ENCODE measurements at places on chromosomes 6 and 20.

GRCh38 chr20:36684747-36685146 is 38.8 kb upstream of the SLA2 start:
- no peak for DNase-seq

DNA sequence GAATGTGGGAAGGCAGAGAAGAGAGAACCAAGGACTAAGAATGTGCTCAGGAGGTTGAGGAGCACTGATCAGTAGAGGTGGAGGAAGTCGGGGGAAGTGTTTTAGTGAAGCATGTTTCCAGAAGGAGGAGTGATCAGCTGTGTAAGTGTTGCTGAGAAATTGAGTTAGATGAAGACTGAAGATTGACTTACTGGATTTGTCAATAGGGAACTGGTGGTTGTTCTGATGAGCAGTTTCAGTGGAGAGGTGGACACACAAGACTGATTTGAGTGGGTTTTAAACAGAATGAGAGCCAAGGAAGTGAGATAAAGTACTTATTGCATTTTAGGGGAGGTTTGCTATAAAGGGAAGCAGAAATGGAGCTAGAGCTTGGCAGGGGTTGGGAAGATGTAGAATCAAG is 182.6 kb downstream of the CDKAL1 start:
- DNase-seq, result no peak

DNA sequence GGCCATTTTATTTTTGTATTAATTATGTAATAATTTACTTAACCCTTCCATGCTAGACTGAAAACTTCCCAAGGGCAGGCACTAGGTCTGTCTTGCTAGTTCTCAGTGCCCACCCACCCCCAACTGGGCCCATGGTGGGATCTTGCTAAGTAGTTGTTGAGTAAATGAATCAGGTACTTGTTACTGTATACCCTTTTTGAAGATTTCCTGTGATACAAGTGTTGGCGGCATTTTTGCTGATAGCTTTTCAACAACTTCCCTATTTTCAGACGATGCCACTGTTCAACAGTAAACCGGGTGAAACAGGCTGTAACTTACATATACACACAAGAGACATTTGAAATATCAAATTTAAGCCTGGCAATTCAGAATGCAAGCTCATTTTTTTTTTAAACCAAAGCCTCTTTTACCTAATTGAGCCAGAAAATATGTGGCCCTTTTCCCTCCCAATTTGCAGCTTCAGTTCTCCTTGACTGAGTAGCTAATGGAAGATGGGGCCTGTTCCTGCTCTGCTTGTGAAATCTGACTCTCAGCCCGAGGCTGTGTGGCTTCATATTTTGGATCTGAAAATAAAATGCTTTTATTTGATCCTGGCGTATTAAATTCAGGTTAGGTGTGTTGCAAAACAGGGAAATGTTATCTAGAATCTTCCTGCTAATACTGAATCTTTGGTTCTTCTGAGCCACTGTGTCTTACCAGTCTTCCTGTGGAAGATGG is 288.3 kb downstream of the NRN1 start:
- DNase-seq, result no peak

DNA sequence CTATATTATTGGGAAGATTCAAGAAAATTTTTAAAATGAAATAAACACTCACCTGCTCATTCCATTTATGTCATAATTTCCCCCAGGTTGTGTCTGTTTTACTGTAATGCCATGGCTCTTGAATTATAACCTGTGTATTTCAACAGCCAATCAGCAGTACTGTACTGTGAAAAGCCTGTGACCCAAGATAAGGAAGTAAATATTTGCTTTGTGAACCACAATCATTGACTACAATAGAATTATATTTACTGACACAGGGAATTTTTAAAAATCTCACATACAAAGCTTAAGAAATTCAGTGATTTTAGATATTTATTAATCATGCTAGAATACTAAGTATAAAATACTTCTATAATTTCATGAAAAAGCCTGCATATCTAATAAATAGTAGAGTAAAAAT is 6.0 kb downstream of the RGS17 start:
- DNase-seq, result no peak

DNA sequence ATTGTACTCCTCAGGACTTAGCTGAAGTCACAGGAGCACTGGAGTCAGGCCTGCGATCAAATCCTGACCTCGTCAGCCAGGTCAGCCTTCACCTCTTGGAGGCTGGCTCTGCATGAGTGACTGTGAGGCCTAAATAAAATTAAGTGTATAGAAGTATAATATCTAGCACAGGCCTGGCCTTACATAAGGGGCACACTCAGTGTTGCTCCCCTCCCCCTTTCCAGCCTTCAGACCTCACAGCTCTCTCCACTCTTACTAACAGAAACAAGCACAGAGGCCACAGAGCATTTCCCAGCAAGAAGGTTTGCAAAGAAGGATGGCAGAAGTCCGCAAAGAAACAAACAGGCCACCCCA is 84.8 kb downstream of the TRERF1 start:
- no peak for DNase-seq

DNA sequence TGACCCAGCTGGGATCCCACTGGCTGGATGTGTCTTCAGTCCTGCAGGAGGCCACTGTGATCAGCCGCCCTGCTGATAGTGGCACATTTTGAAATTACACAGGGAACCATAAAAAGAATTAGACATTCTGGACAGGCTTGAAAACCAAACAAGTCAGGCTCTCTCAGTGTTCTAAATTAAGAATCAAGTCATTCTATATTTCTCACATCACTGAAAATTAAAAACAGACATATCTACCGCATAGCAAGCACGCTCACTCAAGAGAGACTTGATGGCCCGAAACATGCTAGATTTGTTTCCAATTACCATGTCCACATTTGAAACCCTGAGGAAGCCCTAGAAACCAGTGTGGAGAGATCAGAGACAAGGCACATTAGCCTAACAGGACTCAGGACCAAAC is 57.7 kb downstream of the NFATC2 start:
- no peak for DNase-seq

DNA sequence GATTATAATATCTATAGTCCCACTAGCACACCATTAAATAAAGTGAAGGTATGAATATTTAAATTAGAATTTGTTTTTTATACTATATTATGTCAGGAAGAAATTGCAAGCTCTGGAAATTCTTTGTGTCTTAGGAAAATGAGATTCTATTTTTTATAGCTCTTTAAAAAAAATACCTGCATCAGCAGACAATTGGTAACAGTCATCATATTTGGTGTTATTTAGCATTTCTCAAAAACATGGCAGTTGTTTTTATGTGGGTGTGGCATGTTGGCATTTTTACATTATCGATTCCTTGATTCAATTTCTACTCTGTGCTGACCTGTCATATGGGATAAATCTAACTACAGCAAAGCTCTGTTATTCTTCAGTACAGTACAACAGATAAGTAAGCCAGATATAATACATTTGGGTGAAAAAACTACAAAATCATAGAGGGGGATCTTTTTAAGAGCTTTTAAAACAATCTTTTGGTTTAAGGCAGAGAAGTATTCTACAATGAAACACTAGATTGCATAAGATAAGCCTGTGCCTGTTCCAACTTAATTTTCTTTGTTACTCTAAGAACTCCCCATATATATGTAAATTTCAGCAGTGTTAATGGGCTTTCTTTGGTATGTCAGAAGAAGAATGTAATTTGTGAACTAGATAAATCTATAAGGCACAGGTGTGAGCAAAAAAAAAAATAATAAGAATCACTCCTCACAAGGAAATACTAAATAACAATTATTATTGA is 71.5 kb downstream of the LAMA2 start:
- DNase-seq, result no peak

- DNase-seq, result no peak
These were observed 13.7 kb downstream of the RIPK1 start for GRCh38 chr6:3081960-3082359.

GRCh38 chr6:6564154-6564553 is 24.4 kb upstream of the LY86 start:
- DNase-seq, result no peak

GRCh38 chr6:5398530-5398929 is 137.2 kb downstream of the FARS2 start:
- DNase-seq, result peak; percentile 34

DNA sequence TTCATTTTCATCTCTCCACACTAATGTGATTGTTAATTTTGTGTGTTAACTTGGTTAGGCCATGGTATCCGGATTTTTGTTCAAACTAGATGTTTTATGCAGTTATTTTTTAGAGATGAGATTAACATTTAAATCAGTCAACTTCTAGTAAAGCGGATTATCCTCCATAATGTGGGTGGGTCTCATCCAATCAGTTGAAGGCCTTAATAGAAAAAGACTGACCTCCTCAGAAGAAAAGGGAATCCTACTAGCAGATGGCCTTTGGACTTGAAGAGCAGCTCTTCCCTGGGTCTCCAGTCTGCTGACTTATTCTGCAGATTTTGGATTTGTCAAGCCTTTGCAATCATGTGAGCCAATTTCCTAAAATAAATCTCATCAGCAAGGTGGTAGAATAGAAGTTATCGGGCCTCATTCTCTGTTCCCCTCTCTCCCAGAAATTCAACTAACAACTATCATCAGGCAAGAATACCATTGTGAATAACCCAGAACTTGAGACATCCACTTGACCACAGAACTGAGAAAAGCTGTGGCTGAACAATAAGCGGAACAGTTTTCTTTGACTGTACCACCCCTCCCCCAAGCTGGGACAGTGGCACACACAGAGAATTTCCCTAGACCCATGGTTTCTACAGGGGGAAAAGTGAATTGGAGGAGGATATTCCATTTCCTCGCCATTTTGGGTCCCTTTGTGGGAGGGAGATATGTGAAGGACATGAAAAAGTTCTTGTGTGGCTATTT is 323.0 kb downstream of the UTRN start:
- DNase-seq, result no peak

GRCh38 chr6:161327360-161327953 is 53.6 kb upstream of the AGPAT4 start:
- DNase-seq, result no peak

- DNase-seq, result no peak
These were observed 23.8 kb upstream of the SYNDIG1 start for GRCh38 chr20:24445510-24446170.

GRCh38 chr6:64266351-64266821 is 630.8 kb downstream of the PHF3 start:
- no peak for DNase-seq

DNA sequence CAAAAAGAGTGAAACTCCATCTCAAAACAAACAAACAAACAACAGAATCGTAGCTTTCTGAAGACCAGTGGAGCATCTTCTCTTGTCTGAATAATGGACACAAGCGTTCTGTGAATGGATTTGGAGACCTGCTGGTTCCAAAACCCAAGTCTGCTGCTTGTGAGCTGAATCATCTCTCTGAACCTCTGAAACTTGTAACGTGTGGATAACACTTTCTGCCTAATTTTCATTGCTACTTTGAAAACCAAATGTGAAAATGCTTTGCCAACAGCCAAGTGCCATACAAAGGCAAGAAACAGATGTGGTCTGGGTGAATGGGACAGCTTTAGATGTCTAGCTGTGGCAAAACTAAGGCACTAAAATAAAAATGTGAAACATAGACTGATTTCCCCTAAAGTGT is 44.3 kb downstream of the PHACTR1 start:
- DNase-seq, result no peak

DNA sequence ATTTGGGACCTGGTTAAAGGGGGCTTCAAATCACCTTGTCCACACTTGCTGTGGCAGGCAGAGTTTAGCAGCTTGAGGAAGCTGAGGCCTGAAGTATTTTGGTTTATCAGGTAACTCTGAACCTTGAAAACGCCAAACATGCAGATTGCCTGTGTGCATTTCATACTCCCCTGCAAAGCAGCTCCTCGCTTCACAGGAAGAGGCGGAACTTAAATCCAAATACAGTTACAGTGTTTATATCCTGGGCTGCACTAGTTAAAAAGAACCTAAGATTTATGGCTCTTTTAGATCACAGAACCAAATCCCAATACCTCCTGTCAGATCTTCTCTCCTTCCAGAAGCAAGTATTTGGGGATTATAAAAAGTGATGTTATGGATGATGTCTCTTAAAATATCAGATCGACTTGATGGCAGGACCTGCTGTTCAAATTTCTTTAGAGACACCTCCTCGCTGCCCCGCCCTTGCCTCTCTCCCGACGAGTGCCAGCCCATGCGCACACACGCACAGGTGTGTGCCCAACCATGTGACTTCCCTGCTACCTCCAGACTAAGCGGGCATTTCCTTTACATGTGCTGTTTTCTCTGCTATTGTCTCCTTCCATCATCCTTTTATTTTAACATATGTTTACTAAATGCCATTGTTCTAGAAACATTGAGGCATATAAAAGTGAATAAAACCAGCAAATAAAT is 224.6 kb upstream of the FOXQ1 start:
- no peak for DNase-seq

DNA sequence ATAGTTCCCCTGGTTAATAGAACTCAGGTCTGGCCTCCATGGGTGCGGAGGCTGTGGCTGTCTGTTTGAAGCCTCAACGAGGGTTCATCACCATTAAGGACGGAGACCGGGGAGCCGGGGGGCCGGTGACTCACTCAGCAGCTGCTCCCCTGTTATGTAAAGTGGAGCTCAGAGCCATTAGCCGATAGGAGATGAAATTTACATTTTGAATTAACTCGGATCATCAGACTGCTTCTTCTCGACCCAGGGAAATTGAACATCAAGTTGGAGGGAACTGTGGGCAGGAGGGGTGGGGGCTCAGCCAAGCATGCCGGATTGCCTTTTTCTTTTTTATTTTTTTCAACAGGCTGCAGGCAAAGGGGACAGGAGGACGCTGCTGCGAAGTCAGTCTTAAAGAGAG is 12.3 kb downstream of the PCK1 start:
- DNase-seq, result no peak

DNA sequence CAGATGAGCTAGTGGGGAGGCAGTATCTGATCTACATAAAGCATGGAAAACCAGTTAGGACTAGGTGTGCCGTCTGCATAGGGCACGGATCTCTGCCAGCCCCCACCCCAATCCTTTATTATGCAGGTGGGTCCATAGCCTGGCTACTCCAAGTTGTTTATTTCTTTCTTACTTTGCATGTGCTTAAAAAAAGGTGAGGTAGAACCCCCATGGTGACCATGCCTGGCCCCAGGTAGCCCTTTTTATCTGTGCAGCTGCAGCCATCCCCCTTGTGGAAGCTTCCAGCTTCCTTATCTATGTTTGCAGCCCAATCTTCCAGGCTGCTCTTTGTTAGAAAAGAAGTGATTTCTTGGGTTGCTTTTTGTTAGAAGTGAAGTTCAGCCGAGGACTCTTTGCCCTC is 9.0 kb upstream of the TREM2 start:
- no peak for DNase-seq

DNA sequence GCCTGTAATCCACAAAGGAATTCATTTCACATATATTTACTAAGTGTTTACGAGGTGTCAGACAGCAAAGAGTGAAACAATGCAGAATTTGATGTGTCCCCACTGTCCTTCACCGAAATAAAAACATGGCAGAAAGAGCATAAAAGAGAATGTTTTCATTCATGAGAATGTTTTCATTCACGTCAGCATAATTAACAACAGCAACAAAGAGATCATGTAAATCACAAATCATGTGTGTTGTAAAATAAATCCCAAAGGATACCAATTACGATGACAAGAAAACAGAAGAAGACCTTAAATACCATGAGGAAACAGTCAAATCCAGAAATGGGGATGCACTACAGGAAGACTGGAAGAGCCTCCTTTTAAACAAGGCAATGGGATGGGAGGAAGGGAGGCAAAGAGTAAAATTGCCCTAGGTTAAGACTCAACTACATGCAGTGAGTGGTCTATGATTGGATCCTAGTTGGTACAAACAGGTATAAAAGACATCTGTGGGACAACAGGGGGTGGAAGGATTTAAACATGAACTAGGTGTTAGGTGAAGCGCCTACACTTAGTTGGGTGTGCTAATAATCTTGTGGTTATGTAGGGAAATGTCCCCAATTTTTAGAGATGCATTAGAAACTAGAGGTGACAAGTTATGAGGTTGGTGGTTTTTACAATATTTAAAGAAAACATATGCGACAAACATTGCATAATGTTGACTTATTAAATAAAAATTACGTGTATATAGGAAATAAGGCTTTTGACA is 1.5 kb downstream of the ZSCAN31 start:
- DNase-seq, result no peak

- DNase-seq, result no peak
These were observed 2.7 kb downstream of the DEFB112 start for GRCh38 chr6:50047026-50047425.
